Globus pallidus (tissue), 1 donor: ENCODE measurements at places on chromosomes 13 and 19.

- no peak for DNase-seq
Observed at GRCh38 chr19:21699197-21699596, 68.2 kb downstream of the ZNF100 start.

DNA sequence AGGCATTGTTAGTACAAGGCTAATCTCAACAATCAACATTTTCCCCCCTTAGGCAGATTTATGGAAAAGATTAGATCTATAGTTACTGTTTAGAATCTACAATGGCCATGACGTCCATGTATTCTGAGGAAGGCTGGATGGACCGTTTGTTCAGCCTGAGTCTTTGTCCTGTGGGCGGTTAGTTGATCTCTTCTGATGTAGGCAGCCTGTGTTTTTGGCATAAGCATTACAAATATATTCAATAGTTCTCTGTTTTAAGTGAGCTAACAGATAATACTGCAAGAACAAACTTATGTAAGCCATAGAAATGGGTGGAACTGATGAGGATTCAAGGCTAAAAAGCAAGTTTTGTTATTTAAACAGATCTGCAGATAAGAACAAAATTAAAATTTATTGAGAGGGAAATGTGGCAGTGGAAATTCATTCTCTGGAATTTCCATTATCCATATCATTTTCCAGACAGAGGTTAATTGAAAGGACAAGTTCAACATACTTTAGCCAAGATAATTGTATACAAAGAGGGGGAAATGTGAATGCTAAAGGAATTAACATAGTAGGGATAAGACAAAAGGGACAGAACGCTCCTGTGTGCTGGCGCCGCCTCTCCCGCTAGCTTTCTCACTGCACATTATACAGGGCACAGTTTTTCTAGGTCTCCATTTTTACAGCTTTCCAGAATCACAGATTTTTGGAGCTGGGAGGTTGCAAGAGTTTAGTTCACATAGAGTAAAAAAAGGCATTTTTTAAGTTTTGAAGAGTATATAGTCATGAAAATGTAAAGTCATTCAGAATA lies 48.6 kb downstream of the FAM124A start:
- peak; percentile 64 for DNase-seq

DNA sequence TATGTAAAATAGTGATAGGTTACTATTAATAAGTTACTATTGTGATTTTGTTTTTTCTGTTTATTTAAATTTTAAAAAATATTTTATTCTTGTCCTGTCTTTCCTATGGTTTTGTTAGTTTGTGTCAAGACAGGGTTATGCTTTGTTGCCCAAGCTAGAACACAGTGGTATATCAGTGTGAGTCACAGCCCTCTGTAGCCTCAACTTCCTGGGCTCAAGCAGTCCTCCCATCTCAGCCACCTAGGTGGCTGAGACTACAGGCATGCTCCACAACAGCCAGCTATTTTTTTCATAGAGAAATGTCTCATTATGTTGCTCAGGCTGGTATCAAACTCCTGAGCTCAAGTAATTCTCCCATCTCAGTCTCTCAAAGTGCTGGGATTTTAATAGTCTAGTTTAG lies 99.5 kb downstream of the ZNF675 start:
- DNase-seq: no peak

GRCh38 chr13:66586489-66586888 lies 643.6 kb downstream of the PCDH9 start:
- no peak for DNase-seq

GRCh38 chr19:1102407-1103131 lies 1.2 kb upstream of the GPX4 start:
- DNase-seq: no peak

- DNase-seq: no peak
Observed at GRCh38 chr13:112104881-112105234, 37.9 kb downstream of the SOX1 start.

- DNase-seq: no peak
Observed at GRCh38 chr13:102648046-102648445, 46.8 kb downstream of the METTL21C start.

- peak; percentile 51 for DNase-seq
Observed at GRCh38 chr19:49896863-49897621, at the start of gene IL4I1. IL4I1 (minus strand) TSS chr19:49896887; CDS start chr19:49896160, 727 bp downstream.

DNA sequence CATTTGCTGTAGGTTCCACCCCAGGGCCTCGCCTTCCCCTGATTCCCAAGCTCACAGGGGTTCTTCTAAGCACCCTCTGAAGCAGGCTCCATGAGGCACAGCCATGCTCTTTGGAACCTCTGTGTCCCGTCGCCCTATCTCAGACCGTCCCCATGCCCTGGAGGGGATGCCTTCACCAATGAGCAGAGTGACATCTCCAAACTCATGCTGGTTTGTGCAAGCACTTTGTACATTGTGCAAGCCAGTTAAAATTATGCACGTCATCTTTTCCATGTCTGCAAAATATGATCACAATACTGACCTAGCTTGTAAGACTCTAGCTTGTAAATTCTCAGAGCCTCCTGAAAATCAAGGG lies 46.5 kb upstream of the RAP2A start:
- no peak for DNase-seq

- DNase-seq: no peak
Observed at GRCh38 chr13:113860665-113861432, 3.0 kb downstream of the GAS6 start.

DNA sequence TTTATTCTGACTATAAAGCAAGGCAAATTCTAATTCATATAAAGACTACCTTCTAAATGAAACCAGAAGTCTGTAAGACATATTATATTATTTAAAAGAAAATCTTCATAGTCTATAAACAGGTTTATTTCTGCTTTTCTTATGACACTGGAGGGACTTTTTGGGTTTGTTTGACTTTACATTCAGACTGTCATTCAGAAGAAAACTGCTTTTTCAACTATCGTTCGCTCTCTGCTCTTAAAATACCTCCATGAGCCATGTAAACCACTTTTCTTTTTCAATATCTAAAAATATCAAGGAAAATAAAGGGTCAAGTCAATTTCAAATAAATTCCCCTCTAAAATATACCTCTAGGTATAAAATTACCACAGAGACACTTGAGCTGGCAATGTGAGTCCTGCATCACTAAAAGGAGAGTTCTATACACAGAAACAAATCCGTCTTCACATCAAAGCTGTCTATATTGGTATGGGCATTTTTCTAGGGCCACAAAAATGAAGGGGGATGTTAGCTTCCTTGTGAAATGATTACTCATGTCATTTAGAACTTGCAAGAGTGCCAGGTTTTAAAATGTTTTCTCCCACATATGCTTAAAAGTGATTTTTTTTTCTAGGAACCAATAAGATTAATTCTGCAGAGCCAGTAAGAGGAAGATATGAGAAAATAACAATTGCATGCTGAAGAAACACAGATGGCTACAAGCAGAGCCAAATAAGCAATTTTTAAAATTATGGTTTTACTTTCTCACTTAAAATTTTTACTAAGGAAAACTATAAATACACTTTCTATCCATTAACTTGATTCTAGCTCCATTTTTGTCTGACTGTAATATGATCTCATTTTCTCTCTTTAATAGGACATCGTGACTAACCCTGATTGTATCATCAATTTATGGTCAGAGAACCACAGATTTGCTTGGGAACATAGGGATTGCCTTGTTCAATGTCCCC lies 181.8 kb downstream of the TBC1D4 start:
- DNase-seq: no peak

- DNase-seq: no peak
Observed at GRCh38 chr13:109730812-109731335, 55.5 kb downstream of the IRS2 start.

- DNase-seq: no peak
Observed at GRCh38 chr13:54637366-54637765, 1608.8 kb downstream of the OLFM4 start.

GRCh38 chr13:32107474-32107873 lies 75.9 kb downstream of the FRY start:
- no peak for DNase-seq

GRCh38 chr13:46529216-46529919 lies 23.6 kb upstream of the LRCH1 start:
- DNase-seq: no peak

- peak; percentile 16 for DNase-seq
Observed at GRCh38 chr13:30872685-30873461, 33.2 kb upstream of the MEDAG start.

DNA sequence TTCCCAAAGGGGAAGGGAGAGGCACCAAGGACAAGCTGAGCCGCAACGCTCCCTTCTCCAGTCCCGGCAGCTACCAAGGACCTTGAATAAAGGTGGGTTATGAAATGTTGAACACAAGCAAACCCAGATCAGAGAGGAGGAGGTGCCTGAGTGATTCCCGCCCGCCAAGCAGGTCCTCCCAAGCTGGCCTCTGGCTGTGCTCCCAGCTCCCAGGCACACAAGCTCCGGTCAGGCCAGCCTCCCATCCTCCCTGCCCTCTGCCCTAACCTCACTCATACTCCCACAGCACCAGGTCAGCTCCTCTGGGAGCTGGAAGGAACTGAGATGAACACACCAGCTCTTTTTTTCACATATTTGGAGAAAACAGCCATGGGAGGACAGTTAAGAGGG lies 3.7 kb downstream of the NAPA start:
- no peak for DNase-seq

DNA sequence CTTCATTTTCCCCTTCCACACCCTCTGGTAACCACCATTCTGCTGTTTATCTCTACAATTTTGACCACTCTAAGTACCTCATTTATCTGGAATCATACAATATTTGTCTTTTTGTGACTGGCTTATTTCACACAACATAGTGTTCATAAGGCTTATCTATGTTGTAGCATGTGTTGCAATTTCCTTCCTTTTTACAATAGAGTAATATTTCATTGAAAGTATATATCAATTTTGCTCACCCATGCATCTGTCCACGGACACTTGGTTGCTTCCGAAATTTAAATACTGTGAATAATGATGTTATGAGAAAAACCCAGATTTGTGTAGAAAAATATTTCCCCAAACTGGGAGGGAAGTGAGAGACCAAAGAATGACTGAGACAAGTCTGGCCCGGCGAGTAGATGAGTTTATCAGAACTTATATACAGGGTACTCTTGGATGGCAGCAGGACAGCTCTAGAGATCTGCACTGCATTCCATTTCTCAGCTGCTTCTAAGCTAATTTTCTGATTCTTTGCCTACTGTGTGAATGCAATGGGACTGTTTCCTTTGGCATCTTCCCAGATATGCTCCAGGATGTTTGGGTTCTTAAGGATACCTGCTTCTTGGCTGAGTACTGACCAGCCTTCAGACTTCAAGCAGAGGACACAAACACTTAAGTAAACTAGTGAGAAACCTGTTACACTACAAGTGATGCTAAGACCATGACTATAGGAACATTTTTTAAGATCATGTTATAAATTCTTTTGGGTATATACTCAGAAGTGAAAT lies 834.0 kb upstream of the PCDH9 start:
- DNase-seq: no peak

- no peak for DNase-seq
Observed at GRCh38 chr13:69124996-69125395, 982.6 kb upstream of the ATXN8OS start.

GRCh38 chr19:17337675-17338432 lies 501 bp downstream of the GTPBP3 start:
- DNase-seq: no peak

GRCh38 chr19:33385956-33386355 lies 12.4 kb downstream of the CEBPG start:
- no peak for DNase-seq

DNA sequence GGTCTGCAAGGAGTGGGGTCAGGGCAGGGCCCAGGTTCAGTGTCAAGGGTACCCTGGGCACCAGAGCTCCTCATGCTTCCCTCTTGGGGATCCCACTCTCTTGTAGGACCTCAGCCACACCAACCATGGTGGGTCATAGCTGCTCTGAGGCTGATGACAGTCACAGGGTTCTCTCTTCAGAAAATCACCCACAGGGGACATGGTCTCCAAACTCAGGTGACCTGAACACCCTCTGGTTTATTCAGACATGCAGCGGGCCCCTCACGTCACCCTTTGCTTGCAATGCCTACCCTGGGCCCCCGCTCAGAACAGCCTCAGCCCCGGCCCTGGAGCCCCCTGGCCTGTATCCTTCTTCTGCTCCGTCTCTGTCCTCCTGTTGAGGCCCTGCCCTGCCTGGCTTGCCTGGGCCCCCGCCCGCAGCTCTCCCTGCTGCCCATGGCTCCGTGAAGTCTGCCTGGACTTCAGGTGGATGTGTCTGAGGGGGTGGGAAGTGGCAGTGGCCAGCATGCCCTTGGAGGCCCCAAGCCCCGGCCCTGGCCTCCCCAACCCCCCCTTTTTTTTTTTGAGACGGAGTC lies 20.4 kb downstream of the CHERP start:
- no peak for DNase-seq

DNA sequence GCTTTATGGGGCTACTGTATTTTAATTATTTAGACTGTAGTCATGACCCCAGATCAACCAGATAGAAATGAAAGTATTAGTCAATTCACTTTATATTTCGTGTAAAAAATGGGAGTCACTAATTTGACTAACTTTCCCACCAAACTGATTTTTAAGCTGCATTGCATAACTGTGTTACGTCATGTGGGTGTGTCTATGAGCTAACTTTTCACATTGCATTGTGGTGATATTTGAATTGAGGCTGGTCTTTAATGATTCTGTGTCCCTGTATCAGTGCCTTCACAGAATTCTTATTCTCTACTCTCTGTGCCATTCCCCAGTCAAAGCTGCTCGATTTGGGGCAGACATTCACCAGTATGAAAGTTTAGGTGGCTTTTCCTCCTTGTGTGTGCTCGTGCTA lies 172.7 kb upstream of the MAB21L1 start:
- DNase-seq: no peak

DNA sequence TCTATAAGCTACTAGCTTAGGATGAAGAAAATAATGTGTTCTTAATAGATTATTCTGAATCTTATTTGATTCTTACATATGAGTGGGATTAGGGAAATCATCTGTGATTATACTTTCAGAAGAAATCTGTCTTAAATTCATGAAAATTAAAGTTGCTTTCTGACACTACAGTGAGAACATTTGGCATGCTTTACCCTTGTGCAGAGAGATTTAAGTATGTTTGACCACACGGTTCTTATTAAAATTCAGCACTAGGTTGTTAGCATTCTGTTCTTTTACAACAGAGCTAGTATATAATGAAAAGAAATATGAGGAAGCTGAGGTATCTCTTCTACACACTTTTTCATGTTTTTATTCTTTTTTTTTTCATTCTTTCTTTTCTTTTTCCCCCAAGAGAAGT lies 2723.9 kb downstream of the PCDH9 start:
- no peak for DNase-seq

DNA sequence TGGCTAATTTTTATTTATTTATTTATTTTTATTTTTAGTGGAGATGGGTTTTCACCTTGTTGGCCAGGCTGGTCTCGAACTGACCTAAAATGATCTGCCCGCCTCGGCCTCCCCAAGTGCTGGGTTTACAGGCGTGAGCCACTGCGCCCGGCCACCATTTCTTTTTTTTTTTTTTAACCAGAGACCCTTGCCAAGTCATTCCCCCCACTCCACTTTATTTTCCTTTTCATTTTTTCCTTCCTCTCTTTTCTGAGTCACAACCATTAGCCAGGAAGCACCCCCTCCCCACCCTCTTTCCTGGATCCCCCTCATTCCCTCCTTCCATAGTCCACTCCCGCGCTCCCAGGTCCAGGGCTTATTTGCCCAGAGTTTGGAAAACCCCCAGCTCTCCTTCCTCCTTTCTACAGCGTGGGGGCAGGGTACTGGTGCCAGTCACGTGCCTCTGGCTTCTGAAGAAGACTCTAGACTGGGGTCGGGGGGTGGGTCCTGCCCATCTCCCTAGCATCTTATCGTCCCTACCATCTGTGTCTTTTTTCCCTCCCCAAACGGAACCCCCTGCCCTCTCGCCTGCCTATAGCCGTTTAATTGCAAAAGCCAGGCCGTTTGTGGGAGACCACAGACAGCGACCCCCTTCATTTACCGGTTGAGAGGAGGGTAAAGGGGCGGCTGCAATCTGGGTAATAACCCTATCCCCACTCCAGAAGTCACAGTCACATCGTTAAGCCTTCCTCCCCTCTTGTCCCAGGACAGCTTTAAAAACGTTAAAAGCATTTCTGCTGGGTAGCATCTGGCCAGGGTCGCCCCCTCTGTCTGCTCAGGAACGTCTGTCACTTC lies 1.1 kb upstream of the CALR start:
- peak; percentile 40 for DNase-seq
